Inflammatory macrophage (primary cell): ENCODE measurements at places on chromosomes 1 and 21.

DNA sequence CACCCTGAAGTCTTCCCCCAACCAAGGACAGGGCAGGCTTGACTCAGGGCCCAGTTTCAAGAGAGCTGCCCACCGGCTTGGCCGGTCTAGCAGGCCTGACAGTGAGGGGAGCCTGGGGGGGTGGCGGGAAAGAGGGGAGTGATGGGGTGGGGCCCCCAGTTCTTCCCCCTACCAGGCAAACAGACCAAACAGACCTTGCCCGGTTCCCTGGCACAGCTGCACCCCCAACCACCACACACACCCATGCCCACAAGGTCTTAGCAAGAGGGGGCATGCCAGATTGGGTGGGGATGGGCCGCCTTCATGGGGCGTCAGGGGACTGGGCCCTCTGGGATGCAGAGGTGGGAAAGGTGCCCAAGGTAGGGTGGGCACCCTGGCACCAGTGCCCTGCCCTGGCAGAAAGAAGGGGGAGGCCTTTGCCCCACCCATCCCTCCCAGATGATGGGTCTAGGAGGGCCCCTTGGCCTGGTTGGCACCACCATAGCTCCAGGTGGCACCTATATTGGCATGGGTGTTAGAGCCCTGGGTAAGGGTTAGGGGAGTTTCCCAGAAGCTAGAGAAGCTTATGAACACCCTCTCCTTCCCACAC is 8.9 kb downstream of the ZBTB7B start:
- no peak for DNase-seq

GRCh38 chr1:30526652-30527345 is 196.6 kb downstream of the MATN1 start:
- no peak for DNase-seq

- no peak for DNase-seq
These were observed 21.0 kb downstream of the EIF2D start for GRCh38 chr1:206591226-206591625.

DNA sequence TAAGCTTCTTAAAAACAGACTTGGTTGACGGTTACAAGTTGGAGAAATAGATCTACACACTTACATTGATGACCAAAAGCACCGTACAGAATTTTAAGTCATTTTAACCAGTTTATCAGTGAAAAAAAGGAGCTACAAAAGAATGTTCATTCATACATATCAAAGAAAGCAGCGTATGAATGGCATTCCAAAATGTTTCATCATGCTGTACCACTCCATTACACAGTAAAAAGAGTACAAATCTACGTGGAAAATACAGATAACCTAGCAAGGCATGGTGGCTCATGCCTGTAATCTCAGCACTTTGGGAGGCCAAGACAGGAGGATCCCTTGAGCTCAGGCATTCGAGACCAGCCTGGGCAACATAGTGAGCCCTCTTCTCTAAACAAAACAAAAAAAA is 40.3 kb downstream of the ZZZ3 start:
- DNase-seq = no peak

DNA sequence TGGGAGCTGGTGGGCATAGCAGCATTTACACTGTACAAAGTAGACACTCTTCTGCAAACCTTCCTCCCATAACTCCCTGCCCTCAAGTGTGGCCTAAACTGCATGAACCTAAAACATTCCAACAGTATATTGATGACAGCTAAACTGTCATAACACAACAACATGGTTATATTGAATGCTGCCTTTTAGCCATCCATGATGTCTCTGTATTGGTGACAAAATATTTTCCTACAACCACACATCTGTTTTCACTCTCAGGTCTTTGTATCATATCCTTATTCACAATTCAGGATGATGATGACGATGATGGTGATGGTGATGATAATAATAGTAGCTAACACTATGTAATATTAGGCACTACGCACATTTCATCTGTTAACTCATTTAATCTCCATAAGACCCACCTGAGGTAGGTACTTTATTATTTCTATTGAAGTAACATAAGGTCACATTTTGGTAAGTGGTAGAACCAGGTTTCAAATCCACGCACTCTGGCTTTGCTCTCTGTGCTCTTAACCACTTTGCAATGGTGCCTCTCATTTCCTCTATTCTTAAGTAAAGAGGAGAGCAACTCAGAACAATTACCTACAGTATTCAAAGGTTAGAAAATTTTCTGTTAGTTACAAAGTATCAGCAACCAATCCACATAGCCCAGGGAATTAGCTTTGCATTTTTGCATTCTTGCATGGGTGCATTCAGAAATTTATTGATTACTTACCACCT is 185.1 kb upstream of the LMO4 start:
- no peak for DNase-seq

DNA sequence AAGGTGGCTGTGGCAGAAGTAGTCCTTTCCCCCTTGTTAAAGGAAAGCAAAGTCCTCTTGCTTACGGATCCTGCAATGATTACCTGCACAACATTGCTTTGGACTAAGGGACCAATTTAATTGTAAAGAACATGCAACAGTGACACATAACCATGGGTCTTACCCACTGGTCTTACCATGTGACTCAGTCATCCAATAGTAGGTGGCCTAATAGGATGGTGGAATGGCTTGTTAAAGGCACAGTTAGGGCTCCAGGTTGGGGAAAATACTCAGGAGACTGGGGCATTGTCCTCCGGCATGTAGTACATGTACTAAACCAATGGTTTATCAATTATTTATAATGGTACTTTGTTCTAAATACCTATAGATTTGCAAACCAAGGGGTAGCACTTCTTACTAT is 2.1 kb upstream of the YIPF1 start:
- DNase-seq = no peak

DNA sequence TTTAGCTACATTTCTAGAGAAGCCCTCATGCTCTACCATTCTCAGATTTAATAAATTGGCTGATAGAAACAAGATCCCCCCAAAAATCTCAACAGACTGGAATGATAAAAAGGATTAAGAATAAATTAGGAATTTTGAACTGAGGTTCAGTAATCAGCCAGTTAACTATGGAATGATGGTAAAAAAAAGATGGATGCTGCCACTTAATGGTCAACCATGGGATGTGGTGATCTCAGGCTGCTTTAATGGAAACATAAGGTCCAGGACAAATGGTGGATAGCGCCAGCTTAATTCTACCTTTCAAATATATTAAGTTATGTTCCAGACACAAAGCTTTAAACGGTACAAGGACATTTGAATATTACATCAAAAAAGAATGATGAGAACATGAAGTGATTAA is 49.9 kb downstream of the CCN1 start:
- no peak for DNase-seq

DNA sequence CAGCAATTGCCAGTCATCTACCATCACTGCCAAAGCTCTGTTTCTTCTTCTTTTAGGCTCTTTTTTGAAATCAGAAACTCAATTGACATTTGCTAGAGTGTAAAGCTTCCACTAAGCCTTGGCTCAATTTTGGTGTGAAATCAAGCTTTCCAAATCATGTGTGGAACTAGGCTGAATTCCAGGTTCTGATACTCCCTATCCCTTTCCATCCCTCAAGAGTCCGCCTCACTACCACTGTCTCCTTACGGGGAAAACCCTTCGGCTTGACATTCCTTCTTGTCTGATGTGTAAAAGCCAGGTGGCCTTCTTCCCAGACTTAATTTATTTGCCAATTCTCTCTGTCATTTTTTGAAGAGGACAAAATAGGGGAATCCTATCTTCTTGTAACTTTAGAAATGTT is 47.2 kb upstream of the PRMT6 start:
- DNase-seq = no peak

DNA sequence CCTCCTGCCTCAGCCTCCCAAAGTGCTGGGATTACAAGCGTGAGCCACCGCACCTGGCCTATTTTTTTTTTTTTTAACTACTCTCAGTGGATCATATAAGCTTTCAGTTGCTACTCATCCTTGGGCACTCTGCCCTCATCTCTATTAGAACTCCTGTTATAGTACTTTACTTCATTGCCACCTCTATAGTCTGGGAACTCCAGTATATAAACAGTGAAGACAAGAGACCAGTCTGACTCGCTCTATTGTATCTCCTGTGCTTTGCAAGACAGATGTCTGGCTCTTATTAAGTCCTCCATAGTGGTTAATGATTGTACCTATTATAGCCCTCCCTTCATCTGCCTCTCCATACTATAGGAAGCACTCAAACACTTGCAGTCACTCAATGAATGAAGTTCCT is 15.1 kb downstream of the KHDRBS1 start:
- DNase-seq = no peak

DNA sequence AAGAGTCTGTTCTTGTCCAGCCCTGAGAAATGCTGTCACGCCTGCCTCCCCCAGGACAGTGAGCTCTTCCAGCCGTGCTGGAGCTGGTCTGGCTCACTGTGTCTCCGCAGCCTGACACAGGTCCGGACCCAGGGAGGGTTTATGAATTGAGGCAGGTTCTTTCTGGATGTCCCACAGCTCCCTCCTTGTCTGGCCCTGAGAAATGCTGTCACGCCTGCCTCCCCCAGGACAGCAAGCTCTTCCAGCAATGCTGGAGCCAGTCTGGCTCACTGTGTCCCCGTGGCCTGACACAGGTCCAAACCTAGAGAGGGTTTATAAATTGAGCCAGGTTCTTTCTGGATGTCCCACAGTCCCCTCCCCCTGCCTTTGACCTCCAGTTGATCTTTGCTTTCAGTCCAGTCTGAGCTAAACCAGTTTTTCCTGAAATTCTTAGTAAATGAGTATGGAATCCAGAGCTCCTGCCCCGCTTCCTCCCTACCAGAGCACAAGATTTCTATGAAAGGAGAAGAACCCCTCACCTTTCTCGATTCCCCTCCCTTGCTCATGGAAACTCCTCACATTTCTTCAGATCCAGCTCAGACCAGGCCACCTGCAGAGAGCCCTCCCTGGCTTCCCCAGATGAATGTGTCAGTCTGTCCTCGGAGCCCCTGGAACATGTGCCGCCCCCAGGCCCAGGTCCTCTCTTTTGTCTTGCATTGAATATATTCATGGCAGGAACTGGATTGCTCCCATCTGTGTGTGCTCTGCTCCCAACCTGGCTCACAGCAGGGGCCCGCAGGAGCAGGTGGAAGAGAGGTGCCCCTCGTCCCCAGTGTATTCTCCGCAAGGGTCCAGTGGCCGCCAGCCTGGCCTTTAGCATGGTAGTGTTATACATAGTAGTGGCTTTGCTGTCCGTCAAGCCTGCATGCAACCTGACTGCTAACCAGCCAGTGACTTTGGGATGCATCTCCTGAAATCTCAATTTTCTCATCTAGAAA is 116.3 kb downstream of the EPHB2 start:
- no peak for DNase-seq

GRCh38 chr1:187236676-187237075 is 407.9 kb downstream of the PLA2G4A start:
- DNase-seq = no peak

GRCh38 chr1:222583079-222583478 is 6.7 kb downstream of the TAF1A start:
- peak; percentile 50 for DNase-seq

DNA sequence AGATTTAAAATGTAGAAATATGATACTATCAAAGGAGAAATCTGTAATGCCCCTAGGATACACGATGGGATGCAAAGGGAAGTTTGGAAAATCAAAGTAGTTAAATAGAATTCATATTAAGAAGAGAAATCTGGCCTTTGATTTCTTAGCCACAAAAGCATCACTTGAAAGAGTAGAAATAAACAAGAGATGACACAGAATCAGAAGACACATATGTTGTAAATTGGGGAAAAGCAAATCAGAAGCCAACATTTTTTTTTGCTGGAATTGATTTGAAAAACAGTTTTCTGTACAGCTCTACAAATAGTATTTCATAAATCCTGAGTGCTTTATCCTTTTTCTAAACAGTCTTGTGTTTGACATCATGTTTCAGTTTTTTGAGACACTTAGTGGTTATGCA is 12.4 kb upstream of the TNFSF18 start:
- no peak for DNase-seq

DNA sequence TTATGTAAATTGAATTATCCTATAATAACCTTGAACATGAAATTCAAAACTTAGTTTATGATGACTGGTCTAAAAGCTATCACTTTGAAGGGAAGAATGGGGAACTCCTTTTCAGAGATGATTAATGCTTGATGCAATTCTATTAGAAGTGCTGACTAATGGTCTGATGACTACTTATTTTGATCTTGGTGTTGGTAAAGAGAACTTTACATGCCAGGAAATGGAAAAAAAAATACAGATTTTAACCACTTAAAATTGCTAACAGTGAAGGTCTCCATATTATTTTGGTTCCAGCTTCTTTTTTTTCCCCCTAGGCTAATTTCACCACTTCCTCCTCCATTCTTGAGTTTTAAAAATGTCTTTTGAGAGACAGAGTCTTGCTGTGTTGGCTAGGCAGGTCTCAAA is 22.9 kb downstream of the S1PR1 start:
- DNase-seq = peak; percentile 96

DNA sequence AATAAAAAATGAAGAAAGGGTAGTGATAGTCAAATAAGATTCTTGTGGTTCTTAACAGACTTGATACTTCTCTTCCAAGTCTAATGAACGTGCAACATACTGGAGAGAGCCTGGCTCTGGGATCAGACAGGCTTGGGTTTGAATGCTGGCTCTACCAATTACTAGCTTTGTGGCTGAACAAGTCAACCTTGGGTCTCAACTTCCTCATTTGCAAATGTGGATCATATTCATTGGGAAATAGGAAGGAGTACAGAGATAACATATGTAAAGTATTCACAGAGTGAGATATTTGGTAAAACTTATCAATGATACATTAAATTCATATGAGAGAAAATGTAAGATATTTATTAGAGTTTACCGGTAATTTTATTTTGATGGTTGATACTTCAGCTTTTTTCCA is 2.0 kb downstream of the EDEM3 start:
- DNase-seq = peak; percentile 49

- no peak for DNase-seq
These were observed 31.9 kb upstream of the DENND1B start for GRCh38 chr1:197807216-197807615.

DNA sequence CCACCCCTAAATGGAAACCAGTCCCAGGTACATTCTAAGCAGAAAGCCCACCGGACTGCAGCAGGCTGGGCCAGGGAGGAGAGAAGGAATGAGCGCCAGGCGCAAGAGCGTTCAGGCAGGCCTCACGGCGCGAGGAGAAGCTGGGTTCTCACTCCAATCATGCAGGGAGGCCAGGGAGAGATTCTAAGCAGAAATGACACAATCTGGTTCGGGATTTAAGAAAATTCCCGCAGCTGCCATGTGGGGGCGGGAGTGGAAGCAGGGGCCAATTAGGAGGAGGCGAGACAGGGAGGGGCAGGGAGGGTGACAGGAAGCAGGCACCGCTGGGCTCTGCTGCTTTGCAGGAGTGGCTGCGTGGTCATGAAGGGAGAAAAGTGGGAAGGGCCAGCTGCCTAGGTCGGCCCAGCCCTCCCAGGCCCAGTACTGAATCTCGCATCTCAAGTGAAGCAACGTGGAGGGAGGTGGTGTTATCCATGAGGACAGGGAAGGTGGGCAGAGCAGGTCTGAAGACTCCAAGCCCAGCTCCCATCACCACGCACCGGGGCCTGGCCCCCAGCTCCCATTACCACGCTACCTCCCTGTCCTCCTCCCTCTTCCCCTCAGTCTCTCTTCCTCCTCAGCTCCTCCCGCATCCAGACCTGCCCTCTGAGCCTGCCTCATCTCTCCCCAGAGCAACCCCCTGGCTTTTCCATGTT is 11.8 kb downstream of the NPHP4 start:
- DNase-seq = peak; percentile 37

- DNase-seq = peak; percentile 82
These were observed 103.2 kb upstream of the KIF26B start for GRCh38 chr1:245051349-245052221.
